Neuronal stem cell (in vitro differentiated cells): ENCODE measurements at places on chromosomes 7 and 10.

DNA sequence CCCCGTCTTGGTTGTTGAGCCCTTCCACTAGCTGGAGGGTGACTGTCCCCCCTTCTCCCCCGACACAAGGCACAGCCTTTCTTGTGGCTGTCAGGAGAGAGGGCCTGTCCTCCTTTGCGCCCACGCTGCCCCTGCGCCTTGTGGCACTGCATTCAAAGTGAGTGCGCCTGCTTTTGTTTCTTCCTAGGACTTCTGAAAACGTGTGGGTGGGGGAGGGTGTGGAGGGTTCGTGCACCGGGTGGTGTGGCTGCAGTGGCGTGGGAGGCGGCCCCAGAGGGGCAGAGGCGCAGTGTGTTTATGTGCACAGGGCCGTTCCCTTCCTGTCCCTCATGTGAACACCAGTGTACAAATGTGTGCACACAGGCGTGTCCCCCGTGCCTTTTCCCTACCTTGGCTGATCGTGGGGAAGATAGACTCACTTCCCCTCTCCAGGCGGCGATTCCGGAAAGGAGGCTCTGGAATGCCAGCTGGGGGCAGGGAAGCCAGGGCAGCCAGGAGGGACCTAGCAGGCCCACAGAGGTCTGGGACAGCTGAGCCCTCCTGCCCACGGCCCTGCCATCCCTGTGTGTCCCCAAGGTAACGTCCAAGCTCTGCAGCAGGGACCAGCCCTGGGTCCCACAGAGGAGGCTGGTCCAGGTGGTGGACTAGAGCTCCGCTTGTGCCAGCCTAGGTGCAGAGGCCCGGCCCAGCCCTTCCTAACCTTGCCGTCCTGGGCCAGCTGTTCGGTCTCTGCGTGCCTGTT, 88.8 kb downstream of the LHPP start:
- DNase-seq, result no peak

- DNase-seq, result no peak
Measured at GRCh38 chr10:7107285-7107684, 303.5 kb downstream of the SFMBT2 start.

DNA sequence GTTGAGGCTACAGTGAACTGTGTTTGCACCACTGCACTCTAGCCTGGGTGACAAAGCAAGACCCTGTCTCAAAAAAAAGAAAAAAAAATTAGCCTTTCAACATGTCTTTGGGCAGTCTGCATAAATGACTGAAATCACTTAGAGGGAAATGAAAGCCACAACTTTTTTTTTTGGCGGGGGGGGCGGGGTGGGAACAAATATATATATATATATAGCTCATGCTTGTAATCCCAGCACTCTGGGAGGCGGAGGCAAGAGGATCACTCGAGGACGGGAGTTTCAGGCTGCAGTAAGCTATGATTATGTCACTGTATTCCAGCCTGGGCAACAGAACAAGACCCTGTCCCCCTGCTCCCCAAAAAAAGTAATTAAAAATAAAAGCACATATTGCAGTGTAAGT, 23.4 kb upstream of the MICU1 start:
- no peak for DNase-seq

DNA sequence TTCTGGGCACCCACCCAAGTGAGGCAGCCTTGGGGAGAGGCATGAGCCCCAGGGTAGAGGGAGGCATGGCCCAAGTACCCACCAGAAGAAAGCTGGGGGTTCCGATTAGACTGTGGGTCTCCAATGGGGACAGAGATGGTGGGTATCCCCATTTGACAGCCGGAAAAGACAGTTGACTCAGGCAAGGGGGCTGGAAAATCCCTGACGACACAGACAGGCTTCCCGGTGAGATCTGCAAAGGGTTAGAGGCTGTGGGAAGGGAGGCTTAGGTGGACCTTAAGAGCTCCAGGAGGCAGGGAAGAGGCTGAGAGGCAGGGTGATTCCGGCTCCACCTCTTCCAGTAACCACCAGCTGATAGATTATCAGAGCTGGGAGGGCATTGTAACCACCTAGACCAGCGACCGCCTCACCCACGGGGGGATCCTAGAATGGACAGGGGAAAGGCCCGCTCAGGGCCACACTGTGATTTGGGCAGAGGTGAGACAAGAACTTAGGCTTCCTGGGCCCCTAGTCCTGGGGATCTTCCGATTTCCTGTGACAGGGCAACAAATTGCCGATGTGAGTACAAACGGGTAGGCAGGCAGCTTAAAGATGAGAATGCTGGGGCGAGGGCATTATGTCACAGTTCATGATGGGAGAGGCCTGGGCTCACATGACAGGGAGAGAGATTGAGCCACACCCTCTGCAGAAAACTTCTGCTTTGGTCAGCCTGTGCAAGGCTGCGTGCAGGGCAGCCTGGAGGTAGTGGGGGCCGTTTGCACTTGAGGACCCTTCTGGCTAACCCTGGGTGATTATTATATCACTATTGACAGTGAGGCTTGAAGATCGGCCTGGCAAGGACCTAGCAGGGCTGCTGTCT, 5.4 kb downstream of the TBATA start:
- no peak for DNase-seq

DNA sequence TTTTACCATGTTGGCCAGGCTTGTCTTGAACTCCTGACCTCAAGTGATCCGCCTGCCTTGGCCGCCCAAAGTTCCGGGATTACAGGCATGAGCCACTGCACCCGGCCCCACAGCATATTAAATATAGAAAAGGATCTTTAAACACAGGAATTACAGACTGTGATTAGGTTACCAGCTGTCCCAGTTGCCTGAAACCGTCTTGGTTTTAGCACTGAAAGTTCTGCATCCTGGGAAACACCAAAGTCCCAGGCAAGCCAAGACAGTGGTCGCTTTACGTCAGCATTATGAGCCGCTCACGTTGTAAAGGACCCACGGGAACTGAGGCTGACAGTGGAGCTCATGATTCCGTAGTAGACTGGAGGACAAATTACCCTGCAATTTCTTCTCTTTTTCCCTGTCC, 69.0 kb upstream of the FAM180A start:
- no peak for DNase-seq

DNA sequence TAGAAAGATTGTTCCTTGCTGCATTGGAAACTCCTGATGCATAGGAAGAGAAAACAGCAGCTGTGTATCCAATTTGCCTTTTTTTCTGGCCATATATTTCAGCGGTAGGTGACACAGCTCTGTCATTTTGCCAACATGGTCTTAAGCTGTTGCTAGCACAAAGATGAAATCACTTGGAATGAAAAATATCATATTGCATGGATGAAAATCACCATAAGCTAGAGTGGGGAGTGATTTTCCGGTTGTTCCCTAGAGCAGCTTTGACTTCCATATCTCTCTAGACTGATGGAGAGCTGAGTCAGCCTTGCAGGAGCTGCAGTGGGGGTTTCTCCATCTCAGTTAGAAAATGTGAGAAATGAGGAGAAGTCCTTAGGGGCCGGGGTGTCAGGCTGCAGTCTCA, 38.3 kb upstream of the BTBD16 start:
- DNase-seq, result no peak

- DNase-seq, result no peak
Measured at GRCh38 chr10:101797403-101798059, 14.3 kb upstream of the NPM3 start.

DNA sequence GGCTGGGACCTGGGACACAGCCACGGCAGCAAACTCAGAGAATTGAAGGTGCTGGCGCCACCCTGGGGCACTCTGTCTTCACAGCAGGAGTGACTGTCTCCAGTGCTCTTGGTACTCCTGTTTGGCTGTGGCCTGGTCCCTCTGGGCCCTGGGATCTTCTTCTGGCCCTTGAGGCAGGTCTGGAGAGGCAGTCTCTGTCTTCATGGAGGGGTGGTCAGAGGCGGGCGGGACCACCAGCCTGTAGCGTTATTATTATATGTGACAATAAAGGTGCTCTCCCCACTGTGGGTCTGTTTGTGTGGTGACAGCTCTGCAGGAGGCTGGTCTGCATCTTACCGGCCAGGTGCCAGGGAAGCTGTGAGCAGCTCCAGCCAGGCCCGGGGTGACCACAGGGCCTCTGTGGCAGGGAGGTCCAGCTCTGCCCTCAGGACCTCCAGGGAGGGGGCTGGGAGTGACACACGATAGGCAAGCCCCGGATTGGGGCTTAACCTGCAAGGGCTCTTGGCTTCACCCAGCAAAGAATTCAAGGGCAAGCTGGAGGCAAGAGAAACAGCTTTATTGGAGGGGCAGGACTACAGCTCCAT, 70.3 kb downstream of the MYL10 start:
- no peak for DNase-seq

DNA sequence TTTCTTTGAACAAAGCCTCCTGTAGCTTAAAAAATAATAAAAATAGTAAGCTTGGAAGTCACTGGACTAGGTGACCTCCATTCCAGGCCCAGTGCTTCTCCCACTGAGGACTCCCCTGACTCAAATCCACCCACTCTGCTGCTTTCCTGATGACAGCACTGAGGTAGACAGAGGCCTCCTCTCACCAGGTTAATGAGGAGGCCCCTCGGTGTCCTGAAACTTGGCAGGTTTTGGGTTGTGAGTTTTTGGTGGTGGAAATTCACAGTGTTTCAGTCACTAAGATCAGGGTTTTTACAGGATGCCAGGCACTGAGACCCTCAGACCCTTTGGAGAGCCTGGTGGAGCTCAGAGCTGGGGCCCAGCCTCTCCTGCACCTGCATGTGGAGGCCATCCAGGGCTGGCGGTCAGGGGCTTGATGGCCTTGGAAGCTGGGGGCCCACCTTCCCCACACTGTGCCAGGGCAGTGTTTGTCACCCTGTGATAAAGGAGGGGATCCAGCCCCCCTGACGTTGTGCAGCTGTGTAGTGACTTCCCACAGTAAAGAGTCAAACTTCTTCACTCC, 19.1 kb downstream of the TSPAN14 start:
- no peak for DNase-seq

DNA sequence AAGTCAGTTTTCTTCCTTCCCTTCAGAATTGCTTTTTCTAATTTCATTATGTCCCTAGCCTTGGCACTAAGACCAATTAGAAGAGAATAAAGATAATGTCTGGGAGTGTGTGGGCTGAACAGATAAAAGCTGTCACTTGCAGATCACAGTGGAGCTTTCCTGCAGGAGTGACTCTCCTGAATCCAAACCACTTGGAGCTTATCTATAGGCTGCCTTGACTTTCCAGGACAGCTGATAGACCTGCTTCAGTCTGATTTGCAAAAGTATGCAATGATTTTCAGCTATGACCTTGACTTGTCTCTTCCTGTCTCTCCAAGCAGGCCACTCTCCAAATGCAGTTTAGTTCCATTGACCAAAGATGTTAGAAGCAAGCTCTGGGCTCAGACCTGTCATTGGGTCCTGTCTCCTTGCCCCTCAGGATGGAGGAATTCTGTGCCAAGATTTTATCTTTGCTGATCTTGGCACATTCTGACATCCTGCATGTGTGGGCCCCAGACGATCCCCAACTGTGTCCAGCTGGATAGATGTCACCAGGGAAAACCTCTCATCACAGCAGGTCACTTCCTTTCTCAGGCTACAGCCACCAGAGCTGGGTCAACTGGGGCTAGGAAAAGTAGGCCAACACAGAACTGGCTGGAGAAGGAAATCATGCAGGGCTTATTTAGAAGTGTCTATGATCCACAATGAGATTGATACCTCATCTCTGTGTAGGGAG, 120.9 kb upstream of the ZNF438 start:
- no peak for DNase-seq

DNA sequence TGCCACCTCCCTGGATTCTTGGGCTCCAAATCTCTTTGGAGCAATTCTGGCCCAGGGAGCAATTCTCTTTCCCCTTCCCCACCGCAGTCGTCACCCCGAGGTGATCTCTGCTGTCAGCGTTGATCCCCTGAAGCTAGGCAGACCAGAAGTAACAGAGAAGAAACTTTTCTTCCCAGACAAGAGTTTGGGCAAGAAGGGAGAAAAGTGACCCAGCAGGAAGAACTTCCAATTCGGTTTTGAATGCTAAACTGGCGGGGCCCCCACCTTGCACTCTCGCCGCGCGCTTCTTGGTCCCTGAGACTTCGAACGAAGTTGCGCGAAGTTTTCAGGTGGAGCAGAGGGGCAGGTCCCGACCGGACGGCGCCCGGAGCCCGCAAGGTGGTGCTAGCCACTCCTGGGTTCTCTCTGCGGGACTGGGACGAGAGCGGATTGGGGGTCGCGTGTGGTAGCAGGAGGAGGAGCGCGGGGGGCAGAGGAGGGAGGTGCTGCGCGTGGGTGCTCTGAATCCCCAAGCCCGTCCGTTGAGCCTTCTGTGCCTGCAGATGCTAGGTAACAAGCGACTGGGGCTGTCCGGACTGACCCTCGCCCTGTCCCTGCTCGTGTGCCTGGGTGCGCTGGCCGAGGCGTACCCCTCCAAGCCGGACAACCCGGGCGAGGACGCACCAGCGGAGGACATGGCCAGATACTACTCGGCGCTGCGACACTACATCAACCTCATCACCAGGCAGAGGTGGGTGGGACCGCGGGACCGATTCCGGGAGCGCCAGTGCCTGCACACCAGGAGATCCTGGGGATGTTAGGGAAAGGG, 913 bp downstream of the NPY start:
- DNase-seq, result peak; percentile 24

DNA sequence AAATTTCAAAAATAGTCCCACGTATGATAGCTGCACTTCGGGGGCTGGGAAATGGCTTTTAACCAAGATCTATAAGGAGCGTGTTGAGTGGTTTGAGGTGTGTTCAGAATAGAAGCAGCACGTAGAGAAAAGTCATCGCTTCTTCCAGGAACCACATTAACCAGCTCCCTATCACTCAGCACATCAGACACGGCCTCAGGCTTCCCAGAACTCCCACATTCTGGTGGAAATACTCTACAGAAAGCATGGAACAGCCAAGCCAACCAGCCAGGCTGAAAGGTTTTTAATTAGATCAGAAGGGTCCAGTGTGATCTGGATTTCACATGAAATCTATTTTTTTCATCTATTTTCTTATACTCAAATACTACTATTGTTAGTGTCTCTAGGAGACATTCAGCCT, 231.5 kb upstream of the NRP1 start:
- DNase-seq, result no peak

DNA sequence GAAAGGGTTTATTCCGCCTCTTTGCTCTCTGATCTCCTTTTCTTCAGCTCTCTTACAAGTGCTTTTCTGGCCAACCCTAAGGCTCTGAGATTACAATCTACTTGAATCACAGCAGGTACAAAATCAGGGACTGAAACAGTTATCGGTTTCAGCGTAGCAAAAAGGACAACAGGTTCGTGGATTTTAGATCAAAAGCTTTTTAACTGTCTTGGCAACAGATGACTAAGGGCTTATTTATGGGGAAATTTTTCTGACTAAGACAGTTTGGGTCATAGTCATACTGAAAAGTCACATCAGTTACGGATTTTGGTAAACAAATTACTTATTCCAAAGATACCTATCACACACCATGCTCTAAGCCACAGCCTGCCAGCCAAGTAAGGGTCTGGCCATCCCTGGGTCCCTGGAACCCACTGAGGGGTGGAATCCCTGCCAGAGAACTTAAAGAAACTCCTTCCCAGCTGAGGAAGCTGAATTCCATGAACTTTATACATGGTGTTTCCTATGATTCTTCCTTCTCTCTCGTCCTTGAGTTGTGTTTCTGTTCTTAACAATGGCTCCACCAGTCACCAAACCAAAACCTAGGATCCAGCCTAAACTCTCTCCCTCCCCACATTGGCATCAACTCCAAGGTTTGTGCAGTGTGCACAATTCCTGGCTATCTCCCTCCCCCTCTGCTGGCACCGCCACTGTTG, 169.3 kb downstream of the FAM107B start:
- no peak for DNase-seq

GRCh38 chr10:107417446-107417845, 252.9 kb upstream of the SORCS1 start:
- no peak for DNase-seq

- no peak for DNase-seq
Measured at GRCh38 chr7:46723742-46724141, 802.7 kb upstream of the IGFBP3 start.

GRCh38 chr10:84294766-84295447, 33.5 kb upstream of the CCSER2 start:
- no peak for DNase-seq

- no peak for DNase-seq
Measured at GRCh38 chr7:139300390-139300789, 40.7 kb upstream of the FMC1 start.
